ENCODE measurements at places on chromosomes 6 and 20.

DNA sequence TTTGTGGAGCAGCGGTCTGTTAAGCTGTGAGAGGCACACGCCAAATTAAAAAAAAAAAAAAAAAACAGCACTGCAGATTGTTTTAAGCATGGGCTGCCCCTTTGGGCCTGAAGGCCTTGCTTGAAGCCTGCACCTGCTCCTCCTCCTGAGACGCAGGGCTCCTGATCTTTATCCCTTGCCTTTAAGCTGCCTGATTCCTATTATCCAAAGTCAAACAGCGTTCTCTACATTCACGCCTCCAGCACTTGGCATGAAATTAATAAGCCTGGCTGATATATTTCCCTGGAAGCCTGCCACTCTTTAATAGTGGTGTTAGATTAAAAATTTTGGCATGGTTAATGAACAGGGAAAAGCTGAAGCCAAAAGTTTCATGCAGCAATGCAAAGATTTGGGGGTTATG, 163.9 kb downstream of the FAXC start:
- no peak for DNase-seq

- no peak for DNase-seq
Observed at GRCh38 chr6:32146287-32146686, 5.5 kb downstream of the PRRT1 start.

GRCh38 chr20:19699180-19699971, 58.7 kb upstream of the RIN2 start:
- DNase-seq = no peak

DNA sequence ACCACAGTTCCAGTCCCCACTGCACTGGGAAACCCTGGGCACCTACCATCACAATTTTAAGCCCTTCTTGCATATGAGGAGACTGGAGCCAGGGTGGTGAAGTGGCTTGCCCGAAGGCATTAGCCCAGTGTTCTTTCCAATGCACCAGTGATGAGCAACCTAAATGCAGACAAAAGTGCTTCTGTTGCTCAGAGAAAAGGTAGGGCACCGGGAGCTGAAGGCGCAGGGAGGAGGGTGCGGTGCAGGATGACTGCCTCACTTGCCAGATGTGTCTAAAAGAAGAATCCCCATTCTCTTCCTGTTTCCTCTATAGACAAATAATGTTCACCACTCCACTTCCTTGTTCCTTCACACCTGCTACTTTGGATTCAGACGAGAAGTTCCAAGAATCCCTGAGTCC, 86.5 kb downstream of the QRSL1 start:
- no peak for DNase-seq

- DNase-seq = no peak
Observed at GRCh38 chr20:12592756-12593155, 416.0 kb upstream of the SPTLC3 start.

DNA sequence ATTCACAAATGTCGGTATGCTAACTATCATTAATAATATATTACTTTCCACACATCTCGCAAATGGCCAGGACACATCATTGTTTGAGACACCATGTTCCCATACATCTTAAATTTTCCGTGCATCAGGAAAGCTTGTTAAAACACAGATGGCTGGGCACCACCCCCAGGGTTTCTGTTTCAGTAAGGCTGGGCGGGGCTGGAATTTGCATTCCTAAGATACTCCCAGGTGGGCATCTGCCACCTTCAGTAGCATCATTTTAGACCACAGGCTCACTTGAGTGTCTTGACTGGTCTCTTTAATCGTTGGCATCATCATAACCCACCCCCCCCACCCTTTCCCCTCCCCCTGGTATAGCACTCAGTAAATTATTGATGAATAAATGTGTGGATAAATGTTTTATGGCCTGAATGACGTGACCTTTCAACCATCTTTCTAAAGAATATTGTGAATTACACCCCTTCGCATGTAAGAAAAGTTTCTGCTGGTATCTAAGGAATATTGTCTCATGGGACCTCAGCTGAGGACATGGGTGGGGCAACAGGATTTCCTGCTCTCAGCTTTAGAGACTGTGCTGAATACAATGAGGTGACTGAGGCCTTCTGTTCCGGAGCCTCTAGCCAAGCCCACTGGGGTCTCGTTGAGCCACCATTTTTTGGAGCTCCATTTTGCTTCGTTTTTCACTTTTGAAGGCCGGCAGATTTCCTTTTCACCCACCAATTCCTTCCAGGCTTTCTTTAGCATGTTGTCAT, 124.1 kb upstream of the NEDD9 start:
- peak; percentile 71 for DNase-seq

GRCh38 chr20:2104236-2104635, 2.6 kb downstream of the STK35 start:
- DNase-seq = no peak
